ENCODE measurements at places on chromosomes 5 and 9. TPM values are rescaled to one million over a fixed set of nuclear protein-coding genes. Genes with fewer than 3 reads are reported as not detected.

The PHF24 gene
- total RNA-seq = 0.89 TPM

The MAMDC4 gene
- total RNA-seq = 1.5 TPM

The GPR21 gene
- total RNA-seq = 4.7 TPM

The NOXA1 gene
- total RNA-seq = 2.2 TPM

DNA sequence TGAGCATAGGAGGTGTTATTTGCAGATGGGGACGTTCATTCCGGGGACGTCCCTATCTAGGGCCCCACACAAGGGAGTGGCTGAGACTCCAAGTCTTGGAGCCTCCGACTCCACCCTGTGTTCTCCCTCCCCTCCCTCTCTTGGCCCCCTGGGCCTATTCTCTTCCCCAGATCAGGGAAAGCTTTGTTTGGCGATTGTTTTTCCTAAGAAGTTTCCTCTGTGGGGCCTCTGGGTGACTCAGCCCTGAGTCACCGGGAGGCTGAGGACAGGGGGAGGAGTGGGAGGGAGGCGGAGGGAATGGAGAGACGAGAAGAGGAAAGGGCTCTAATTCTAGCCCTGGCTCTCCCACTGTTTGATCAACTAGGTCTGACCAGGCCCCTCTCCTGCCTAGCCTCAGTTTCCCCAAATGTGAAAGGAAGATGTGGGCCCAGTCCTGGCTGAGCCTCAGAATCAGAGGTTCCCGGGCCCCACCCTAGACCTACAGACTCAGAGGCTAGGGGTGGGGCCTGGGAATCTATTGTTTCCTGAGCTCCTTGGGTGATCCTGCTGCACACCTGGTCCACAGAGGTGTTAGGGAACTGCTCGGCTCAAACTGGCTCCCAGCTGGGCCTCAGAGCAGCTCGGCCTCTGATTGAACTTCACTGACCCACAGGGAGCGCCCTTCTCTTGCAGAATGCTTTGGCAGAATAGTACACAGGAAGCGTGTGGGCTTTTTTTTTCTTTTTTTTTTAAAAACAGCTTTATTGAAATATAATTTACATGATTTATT is 19.2 kb downstream of the GSN start:
- H3K36me3 ChIP-seq = no peaks in the 10 kb centered on the region
- H3K27me3 ChIP-seq = no peaks in the 10 kb centered on the region
- peak overlapping the region; percentile 26 for H3K4me3 ChIP-seq
- H3K27ac ChIP-seq = peak overlapping the region; percentile 97
- peak; percentile 91 for DNase-seq
- H3K4me1 ChIP-seq = peaks cover 90% of the 10 kb centered on the region

The PCDHA9 gene
- 0.32 TPM for total RNA-seq

The HSPA4 gene
- total RNA-seq = 38.0 TPM

DNA sequence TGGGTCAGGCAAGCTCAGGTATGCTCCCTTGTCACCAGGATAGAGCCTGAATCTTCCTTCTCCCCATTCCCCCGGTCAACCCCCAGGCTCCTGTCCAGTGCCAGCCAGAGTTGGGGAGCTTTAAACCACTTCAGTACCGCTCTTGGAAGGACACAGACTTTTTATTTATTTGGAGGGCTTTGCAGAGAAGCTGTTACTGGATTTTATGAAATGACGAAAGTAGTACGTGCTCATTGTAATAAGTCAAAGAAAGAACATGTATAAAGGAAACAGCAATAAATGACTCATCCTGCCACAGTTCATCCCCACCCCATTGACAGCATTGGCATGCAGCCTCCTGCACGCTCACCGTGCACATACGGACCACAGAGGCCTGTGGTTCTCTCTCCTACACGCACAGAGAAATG is 230.3 kb downstream of the AUH start:
- H3K4me1 ChIP-seq = peaks cover 14% of the 10 kb centered on the region
- no peak for DNase-seq
- H3K27me3 ChIP-seq = no peaks in the 10 kb centered on the region

DNA sequence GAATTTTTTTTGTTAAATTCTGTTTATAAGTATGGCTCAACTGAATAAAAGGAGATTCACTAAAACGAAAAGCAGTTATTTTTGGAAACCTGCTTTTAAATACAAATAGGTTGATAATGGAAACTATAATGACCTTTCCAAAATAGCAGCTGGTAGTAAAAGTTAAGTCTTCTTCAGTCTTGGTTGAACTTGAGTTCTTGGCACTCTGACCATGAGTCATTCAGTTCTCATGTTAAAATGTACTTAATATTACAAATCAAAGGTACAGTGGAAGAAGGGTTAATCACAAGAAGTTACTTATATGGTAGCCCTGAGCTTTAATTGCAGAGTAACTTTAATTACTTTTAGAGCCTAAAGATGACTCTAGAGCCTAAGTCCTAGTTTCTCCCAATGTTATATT is 62.1 kb downstream of the KLF9 start:
- H3K4me1 ChIP-seq = no peaks in the 10 kb centered on the region
- no peak overlapping the region for H3K27ac ChIP-seq
- DNase-seq = no peak
- no peaks in the 10 kb centered on the region for H3K27me3 ChIP-seq
- H3K36me3 ChIP-seq = peaks cover 40% of the 10 kb centered on the region

- peak overlapping the region; percentile 31 for H3K27ac ChIP-seq
- H3K36me3 ChIP-seq = no peaks in the 10 kb centered on the region
- no peak for DNase-seq
- peak overlapping the region; percentile 23 for H3K4me3 ChIP-seq
- peaks cover 20% of the 10 kb centered on the region for H3K4me1 ChIP-seq
Measured at GRCh38 chr9:21688108-21689102, 114.0 kb upstream of the MTAP start.

DNA sequence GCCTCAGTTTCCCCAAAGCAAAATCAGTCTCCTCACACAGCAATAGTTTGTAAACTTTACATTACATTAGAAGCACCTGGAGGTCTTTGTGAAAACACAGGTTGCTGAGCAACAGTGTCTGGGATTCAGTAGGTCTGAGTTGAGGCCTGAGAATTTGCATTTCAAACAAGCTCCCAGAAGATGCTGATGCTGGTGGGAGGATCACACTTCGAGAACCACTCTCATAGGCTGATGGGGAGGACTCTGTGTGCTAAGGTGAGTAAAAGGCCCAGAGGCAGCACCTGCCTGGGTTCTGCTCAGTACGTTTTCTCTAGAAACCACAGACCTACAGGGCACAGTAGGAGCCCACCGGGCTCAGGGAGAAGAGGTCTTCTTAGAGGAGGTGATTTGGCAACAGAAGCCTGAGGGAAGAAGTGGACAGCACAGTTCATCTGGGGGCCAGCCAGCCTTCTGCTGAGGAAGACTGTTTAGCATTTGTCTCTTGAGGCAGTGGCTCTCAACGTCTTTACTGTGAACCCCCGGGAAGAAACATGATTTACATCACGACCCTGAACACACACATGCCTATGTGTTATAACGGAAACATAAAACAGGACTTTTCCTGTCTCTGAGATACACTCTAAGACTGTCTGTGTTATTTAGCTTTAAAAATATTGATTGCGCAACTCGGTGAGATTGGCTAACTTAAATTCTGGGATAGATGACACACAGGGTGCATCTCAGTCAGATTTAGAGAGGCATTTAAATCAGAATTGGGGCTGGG is 24.8 kb upstream of the DENND1A start:
- H3K4me1 ChIP-seq = no peaks in the 10 kb centered on the region
- H3K27me3 ChIP-seq = peaks cover 18% of the 10 kb centered on the region
- H3K27ac ChIP-seq = no peak overlapping the region
- no peaks in the 10 kb centered on the region for H3K36me3 ChIP-seq
- DNase-seq = no peak
- H3K4me3 ChIP-seq = no peak overlapping the region

- H3K27ac ChIP-seq = no peak overlapping the region
- no peak overlapping the region for H3K4me3 ChIP-seq
- DNase-seq = no peak
- H3K4me1 ChIP-seq = no peaks in the 10 kb centered on the region
- no peaks in the 10 kb centered on the region for H3K36me3 ChIP-seq
Measured at GRCh38 chr9:74577956-74578355, 80.8 kb downstream of the RORB start.

- no peak overlapping the region for H3K27ac ChIP-seq
- H3K4me3 ChIP-seq = peak overlapping the region; percentile 99
Measured at GRCh38 chr9:129836311-129837007, 1.2 kb downstream of the USP20 start.

The SPINK7 gene
- 4.8 TPM for total RNA-seq

The EGFLAM gene
- 3.9 TPM for total RNA-seq

GRCh38 chr9:100070104-100071041 is 28.4 kb downstream of the ERP44 start:
- H3K4me1 ChIP-seq = no peaks in the 10 kb centered on the region
- no peak overlapping the region for H3K4me3 ChIP-seq
- H3K36me3 ChIP-seq = no peaks in the 10 kb centered on the region
- no peak overlapping the region for H3K27ac ChIP-seq
- H3K27me3 ChIP-seq = no peaks in the 10 kb centered on the region

The LRRC19 gene
- not detected for total RNA-seq

GRCh38 chr5:17169507-17169906 is 47.9 kb upstream of the BASP1 start:
- no peaks in the 10 kb centered on the region for H3K27me3 ChIP-seq
- H3K4me3 ChIP-seq = no peak overlapping the region
- H3K27ac ChIP-seq = no peak overlapping the region
- DNase-seq = no peak
- no peaks in the 10 kb centered on the region for H3K36me3 ChIP-seq

The BARHL1 gene
- not detected for total RNA-seq

The GABRA6 gene
- not detected for total RNA-seq

Measured in suprapubic skin (tissue), 4 donors.